ENCODE measurements at places on chromosomes 12 and 14.

DNA sequence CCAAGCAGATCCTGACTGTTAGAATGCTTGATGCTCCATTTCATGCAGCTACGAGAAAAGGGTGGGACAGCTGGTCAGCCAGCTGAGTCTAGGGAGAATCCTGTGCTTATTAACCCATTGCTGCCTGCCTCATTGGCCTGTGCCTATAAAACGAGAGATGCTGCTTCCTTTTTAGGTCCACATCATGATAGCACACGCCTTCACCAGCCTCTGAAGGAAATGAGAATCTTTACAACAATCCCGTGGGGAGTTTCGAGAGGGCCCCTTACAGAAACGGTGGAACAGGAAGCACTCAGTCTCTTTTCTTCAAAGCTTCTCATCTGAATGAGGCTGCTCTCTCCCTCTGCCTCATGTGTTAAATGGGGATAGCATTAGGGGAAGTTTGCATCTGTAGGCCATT is 147.3 kb upstream of the RFLNA start:
- DNase-seq = peak; percentile 62

- DNase-seq = no peak
These were observed 155.8 kb upstream of the FOXN3 start for GRCh38 chr14:89572596-89573398.

- no peak for DNase-seq
These were observed 2.5 kb upstream of the CHPT1 start for GRCh38 chr12:101694986-101695385.

GRCh38 chr12:69095765-69096477 is 143.4 kb upstream of the CPSF6 start:
- DNase-seq = no peak

- DNase-seq = no peak
These were observed 1.3 kb upstream of the TWF1 start for GRCh38 chr12:43807386-43807785.

GRCh38 chr12:75913502-75914351 is 117.8 kb downstream of the PHLDA1 start:
- DNase-seq = no peak

DNA sequence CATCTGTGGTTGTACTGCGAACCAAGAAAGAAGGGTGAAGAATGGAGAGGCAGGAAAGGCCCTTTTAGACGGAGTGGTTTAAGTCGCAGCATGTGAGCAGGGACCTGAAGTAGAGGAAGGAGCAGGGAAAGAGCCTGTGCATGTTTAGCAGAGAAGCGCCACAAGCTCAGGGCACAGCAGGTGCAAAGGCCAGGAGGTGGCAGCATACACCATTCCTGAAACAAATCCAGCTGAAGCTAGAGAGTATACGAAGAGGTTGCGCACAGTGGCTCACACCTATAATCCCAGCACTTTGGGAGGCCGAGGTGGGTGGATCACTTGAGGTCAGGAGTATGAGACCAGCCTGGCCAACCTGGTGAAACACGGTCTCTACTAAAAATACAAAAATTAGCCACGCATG is 49.9 kb downstream of the HELB start:
- no peak for DNase-seq

DNA sequence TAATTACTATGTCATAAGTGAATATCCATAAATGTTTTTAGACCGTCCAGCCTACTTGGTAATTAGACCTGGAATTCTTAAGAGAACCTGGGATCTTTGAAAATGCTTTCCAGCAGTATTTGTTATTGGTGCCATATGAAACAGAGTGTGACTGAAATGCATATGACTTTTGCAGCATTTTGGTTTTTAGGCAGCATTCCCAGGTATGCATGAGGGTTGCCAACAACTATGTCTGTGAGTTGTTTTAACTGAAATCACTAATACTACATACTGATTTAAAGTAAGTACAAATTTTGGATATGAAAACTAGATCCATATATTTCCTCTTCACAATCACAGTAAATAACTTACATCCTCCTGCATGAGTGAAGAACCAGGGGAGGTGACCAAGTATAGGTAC is 437.7 kb upstream of the FAR2 start:
- no peak for DNase-seq

DNA sequence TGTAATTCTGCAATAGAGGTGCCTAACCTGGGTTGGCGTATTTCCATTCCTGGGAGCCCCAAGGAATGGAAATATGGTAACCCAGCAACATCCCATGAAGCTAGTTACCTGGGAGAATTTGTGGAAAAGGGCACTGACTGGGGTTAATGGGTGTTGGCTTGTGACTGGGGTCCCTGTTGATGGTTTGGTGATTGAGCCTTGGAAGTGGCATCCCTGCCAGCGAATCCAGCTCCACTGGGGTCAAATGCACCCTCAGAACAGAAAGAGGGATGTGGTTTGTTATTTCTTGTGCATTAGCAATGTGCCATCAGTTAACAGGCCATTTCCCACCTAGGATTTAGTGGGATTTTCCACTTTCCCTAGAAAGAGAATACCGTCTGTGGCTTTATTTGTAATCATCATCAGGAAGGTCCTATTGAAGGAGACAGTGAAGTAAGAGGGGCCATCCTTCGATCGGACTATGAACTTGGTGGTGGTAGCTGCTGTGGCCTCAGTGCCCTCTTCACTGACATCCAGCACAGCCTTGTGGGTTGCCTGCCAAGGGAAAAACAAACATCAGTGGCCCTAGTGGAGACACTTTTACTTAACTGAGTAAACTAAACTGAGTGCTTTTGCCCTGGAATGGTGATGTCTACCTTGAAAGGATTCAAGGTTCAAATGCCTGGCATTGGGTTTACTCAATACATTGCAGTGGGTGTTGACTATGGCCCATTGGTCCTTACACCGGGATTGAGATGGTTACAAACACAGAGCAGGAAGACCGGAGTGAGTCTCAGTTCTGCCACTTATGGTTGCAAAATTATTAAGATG is 10.4 kb upstream of the SERPINA11 start:
- DNase-seq = no peak

DNA sequence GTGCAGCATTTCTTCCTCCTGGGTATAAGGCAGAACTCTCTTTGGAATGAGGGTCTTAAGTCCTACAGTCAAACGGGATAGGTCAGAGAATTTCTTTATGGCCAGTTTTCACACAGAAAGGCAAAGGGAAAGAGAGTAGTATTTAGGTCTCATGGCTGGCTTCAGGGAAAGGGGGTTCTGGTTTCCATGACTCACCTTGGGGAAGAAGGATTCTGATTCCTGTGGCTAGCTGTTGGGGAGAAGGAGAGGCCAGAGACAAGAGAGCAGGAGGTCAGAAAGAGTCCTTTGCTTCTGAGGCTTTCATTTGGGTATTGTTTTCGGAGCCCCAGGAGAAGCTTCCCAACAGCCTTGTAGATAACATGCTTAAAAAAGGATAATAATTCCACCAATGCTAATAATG is 332.5 kb downstream of the NPAS3 start:
- DNase-seq = no peak

DNA sequence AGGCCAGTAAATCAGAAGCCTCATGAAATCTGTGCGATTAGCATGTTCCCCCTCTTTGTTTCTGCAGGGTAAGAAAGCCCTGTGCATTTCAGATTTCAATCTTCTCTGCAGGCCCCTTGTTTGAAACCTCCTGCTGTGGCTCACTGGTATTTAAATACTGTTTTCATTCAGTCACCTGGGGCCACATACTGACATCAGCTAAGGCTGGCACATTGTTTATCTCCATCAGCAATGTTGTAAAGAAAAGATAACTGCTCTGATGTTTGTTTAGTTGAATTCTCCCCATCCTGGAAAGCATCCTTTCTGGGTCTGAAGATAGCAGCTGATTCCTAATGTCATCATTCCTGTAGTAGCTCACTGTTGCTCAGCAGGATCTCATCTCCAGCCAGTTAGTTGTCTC is 554.9 kb downstream of the NRXN3 start:
- DNase-seq = no peak

GRCh38 chr14:68368850-68369249 is 424.0 kb downstream of the ZFP36L1 start:
- no peak for DNase-seq

DNA sequence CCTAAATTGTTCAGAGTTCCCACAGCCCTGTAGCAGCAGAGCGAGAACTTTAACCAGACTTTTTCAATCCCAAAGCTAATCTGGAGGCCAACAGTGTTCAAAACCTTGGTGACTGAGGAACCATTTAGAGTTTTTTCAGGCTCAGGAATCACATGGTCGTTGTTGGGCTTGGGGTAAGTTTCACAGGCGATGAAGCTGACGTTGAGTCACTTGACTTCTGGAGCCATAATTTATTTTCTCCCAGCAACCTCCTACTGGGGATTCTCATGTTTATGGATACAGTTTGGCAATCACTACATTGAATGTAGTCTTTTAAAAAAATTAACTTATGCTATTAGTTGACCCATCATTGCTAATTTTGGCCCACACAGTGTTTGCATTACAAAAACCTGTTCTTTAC is 34.5 kb downstream of the SSPN start:
- no peak for DNase-seq

- DNase-seq = no peak
These were observed 466.0 kb downstream of the RAD51B start for GRCh38 chr14:68285421-68286179.

DNA sequence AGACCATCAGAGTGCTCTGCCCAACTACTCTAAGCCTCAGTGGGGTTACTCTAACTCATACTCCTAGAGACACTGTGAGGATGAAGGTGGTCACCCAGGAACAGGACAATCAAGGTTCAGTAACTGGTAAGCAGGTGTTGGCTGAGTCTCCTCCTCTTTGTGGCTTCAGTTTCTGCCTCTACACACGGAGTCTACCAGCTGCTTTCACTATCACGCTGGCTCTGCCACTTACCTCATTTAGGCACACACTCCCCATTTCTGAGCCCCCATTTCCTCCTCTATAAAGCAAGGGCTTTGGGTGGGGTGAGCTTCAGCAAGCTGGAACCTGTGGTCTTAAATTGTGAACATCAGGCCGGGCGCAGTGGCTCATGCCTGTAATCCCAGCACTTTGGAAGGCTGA is 7.3 kb upstream of the TCHP start:
- DNase-seq = no peak

DNA sequence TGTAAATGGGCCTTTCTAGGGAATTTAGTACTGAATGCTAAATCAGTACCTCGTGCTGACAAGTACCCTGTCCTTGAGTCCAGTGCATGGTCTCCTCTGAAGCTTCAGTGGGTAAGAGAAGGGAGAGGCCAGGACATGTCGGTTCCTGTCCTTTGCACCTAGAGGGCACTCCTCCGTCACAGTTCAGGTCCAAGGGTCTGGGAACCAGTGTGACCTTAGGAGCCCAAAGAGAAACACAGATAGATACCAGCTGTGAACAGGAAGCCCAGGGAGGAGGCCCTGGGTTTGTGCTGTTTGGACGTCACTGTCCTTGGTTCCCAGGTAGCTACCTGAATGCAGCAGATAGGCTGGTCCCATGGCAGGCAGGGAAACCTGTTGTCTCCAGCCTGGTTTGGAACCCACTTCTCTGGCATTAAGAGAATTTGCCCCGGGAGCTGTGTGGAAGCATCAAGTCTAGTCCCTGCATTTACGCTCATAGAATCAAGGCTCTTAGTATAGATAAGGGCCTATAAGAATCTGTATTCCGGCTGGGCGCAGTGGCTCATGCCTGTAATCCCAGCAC is 3.9 kb upstream of the FGF23 start:
- no peak for DNase-seq

DNA sequence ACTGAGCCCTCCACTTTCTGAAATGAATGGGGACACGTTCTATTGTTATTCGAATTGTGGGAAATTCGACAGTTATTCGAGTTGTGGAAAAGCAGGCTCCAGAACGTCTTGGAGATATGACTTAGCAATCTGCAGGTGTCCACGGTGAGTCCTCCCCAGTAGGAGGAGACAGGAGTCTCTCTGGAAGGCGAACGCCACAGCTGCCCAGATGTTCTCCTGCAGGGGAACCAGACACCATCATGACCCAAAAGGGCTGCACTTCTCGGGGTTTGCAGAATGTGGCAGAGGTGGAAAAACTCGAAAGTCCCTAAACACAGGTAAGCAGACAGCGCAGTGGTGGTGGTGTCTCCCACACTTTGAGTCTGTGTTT is 363.6 kb upstream of the SFSWAP start:
- DNase-seq = no peak

GRCh38 chr12:18926188-18926587 is 188.3 kb downstream of the CAPZA3 start:
- DNase-seq = peak; percentile 80

DNA sequence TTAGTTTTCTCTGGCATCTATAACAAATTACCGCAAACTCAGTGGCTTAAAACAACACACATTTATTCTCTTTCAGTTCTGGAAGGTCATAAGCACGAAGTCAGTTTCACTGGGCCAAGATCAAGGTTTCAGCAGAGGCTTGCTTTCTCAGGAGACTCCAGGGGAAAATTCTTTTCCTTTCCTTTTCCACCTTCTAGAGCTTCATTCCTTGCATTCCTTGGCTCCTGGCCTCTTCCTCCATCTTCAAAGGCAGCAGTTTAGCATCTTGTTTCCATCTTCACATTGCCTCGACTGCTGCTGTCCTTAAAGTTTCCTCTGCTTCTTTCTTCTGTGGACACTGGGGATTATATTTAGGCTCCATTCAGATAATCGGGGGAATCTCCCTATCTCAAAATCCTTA is 106.1 kb downstream of the PDE3A start:
- DNase-seq = no peak

GRCh38 chr12:116879509-116880212 is 1.6 kb downstream of the HRK start:
- DNase-seq = no peak

DNA sequence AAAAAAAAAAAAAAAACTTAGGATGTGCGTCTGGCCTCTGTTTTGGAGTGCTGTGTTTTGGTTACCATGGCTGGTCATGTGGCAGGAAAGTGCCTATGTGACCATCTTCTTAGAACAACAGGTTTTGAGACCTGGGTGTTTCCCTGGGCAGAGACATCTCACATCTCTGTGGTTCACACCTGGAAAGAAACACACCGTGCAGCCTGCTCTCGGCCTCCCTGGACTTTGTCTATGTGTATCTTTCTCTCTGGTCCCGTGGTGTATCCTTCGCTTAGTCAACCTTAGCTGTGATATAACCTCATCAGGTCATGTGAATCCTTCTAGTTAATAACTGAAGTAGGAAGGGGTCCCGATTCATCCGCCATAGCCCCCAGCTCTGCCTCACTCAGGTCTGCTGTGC is 22.6 kb downstream of the ACADS start:
- DNase-seq = no peak

GRCh38 chr12:51784688-51785087 is 63.8 kb downstream of the FIGNL2 start:
- DNase-seq = no peak

DNA sequence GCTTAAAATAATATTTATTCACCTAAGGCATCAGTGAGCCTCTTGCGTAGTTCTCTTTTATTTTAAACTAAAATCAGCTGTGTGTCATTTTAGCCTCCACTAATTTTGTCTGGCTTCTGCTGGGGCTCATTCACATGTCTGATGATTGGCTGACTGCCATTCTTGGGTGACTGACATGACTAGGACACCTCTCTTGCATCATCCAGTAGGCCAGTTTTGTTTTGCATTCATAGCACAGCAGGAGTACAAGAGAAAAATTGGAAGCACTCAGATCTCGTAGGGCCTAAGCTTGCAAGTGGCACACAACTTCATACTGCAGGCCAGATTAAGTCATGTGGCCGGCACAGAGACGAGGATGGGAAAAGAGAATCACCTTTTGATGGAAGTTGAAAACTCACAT is 1226.5 kb downstream of the GALC start:
- DNase-seq = no peak

All from NCI-H1436 (cell line).